CD4-positive, alpha-beta T cell treated with Interleukin-6 at 100 ng/mL for 8 hours (primary cell): ENCODE measurements at places on chromosomes 12 and 14.
A peak's percentile ranks its signal among the peaks of the same experiment; 100 is the strongest.

DNA sequence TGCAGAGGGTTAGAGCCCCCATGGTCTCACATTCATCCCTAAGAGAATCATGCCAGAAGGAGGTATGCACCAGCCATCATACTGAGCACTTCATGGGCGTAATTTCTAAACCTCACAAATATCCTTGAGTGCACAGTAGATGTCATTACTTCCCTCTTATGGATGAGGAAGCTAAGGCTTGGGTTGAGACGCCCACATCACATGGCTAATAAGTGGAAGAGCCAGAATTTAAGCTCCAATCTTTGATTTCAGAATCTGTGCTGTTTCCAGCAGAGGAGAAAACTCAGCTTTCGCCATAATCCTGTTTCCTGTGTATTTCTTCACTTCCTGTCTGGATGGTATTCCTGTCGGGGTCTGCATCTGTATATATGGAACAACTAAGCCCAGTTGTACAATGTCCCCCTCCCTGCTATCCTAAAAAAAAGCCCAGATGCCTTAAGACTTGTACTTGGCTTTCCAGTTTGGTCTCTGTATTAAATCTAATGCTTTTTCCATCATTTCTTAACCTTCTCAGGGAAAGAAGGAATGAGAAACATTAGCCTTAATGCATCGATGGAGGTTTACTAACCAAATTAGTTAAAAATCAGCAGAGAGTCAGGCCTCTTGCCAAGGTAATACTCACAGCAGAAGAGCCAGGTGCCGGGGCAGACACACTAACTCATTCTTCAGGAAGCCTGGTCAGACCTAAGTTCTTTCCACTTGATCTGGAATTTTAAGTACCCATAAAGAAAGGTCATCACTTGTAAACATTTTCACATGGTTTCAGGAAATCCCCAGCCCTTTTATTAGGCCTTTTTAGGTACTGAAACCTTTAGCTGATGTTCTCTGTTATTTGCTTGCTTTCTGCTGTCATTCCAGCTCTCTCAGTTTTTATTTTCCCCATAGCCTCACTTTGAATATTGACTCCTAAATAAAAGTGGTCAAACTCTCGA is 5.3 kb downstream of the ISCU start:
- DNase-seq, result no peak

- DNase-seq, result no peak
Measured at GRCh38 chr14:84581041-84581440, 948.9 kb upstream of the FLRT2 start.

DNA sequence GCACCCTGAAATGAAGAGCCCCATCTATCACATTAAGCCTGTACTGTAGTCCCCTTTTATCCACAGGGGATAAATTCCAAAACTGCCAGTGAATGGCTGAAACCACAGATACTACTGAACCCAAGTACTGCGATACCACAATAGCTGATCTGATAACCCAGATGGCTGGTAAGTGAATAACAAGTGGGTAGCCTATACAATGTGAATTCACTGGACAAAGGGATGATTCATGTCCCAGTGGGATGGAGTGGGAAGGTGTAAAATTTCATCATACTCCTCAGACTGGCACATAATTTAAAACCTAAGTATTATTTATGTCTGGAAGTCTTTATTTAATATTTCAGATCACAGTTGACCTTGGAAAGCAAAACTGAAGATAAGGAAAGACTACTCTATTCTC is 201.3 kb downstream of the GPHN start:
- no peak for DNase-seq

- DNase-seq, result peak; percentile 50
Measured at GRCh38 chr14:75831455-75831854, 150.3 kb downstream of the TGFB3 start.

DNA sequence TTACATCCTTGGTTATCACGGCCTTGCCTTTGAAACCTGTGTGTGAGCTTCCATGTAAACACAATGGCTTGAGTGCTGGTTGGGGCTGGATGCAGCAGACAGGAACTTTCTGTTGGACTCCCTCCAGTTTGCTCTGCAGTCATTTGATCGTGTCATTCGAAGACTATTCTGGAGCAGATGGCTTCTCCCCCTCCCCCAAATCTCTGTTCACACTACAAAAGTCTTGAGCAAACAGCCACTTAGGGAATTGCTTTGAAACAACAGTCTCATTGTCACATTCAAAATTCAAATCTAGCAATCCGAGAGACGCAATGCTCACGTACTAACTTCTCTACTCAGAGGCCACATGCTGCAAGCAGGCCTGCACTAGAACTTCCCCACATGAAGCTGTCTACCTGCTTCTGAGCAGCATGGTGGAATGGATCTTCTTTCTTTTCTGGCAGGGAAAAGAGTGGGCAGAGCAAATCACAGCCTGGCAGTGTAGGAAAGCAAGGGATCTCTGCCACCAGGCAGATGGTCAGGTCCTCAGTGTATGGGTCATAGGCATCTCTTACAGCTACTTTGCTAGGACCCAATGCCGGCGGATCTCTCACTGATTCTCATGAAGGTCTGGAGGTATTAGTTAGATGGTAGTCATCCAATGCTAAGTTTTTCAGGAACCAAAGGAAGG is 214.2 kb downstream of the PPM1H start:
- no peak for DNase-seq

GRCh38 chr12:30395190-30395589 is 300.5 kb downstream of the IPO8 start:
- no peak for DNase-seq

DNA sequence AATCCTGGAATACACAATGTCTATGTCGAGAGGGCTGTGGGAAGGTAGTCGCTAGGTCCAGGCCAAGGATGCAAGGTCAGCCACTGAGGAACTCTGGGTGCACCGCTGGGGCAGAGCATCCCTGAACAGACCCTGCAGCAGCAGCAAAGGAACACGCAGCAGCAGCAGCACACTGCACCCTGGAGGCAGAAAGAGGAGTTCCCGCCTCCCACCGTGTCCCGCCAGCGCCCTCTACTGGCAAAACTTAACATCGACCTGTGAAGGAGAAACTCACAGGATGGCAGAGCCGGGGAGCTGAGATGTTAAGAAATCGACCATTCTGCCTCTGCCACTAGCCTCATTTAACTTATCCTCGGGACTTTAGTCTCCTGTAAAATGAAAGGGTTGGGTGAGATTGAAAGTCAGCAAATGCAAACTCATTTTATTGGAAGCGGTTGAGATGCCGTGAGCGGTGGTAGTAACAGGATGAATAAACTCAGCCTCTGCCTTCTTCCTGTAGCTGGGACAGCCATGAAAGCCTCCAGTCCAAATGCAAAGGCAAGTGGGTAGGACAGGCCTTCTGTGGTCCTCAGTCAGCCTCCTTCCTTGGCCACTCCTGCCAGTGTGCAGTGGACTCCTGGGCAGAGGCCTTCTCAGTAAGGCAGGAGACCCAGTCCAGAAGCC is 45.6 kb downstream of the STAB2 start:
- DNase-seq, result no peak

GRCh38 chr14:101350691-101351090 is 210.6 kb upstream of the DIO3 start:
- DNase-seq, result no peak

GRCh38 chr14:51996148-51996746 is 6.9 kb downstream of the RTRAF start:
- peak; percentile 36 for DNase-seq

- peak; percentile 46 for DNase-seq
Measured at GRCh38 chr14:74620497-74620921, 8.5 kb upstream of the LTBP2 start.

- no peak for DNase-seq
Measured at GRCh38 chr12:118840399-118840798, 140.9 kb upstream of the SRRM4 start.

GRCh38 chr12:75550401-75551240 is 39.2 kb upstream of the KRR1 start:
- no peak for DNase-seq

GRCh38 chr12:43151441-43151981 is 400.5 kb downstream of the ADAMTS20 start:
- no peak for DNase-seq

DNA sequence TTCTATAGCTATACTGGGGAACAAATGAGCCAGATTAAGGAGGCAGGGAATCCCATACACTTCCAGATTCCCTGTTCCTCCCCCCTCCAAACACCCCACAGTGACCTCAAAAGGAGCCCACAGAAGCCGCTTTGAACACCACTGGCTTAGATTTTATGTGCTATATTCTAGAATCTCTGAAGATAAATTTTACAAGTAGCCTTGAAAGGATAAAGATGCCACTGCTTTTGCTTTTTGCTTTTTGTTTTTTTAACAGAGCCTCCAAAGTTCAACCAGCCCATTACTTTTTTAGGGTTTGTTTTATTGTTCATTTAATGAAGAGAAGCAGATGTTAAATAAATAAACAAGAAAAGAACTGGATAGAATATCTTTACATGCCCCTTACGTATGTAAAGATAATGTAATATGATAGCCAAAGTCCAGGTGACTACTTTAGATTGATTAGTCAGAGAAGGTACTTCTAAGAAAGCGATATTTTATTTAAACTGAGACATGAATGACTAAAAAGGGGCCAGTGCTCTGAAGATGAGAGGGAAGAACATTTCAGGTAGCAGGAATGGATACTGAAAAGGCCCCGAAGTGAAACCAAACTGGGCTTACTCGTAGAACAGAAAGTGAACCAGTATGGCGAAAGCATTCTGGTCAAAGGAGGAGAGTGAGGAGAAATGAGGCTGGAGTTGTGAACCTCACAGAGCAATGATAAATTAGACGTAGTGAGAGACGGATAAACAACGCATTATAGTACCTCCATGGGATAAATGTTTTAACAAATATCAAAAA is 44.6 kb downstream of the DUSP6 start:
- no peak for DNase-seq

DNA sequence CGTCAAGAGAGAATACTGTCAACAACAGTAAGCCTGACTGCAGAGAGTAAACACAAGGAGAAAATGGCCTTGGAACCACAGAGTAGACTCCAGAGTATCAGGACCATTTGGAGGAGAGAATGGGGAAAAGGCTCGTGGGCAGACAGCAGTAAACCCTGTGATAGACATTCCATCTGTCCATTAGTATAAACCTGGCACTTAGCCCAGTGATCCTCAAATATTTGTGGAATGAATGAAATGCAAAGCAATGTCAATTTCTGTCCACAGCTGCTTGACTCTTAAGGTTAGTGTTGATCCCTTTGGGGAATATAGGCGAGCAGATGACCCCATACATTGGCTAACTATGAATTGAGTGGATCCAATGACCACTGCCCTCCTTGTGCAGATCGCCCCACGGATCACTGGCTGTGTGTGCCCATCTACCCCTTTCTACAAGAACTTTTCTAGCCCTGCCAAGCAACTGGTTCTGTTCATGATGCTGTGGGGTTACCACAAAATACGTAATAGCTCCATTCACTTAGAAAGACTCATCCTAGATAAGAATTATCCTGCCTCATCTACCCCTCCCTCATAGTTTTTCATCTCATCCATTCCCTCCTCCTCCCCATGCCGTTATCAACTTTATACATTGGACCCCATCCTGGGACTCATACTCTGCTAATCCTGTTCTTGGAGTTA is 846.8 kb downstream of the NRXN3 start:
- DNase-seq, result no peak

GRCh38 chr14:63248211-63248610 is 44.0 kb downstream of the RHOJ start:
- no peak for DNase-seq

DNA sequence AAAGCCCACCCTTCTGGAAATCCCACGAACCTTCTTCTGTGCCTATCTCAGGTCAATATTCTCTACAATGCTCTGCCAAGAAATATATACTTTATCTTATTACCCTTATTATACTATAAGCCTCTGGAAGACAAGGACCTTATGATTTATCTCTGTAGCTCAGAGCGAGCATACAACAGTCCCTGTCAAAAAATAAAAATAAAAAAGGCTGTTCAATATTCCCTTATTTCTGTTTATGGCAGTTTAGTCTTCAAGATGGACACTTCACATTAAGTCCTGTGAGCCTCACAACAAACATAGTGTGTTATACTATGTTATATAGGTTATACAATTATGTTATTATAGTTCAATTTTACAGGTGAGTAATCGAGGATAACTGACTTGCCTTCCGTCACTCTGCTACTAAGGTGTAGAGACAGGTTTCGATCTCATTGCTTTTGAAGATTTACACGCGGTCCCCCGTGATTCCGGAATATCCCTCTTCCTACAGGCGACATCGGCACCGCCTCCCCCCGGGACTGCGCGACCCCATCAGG is 562 bp downstream of the EAPP start:
- no peak for DNase-seq

DNA sequence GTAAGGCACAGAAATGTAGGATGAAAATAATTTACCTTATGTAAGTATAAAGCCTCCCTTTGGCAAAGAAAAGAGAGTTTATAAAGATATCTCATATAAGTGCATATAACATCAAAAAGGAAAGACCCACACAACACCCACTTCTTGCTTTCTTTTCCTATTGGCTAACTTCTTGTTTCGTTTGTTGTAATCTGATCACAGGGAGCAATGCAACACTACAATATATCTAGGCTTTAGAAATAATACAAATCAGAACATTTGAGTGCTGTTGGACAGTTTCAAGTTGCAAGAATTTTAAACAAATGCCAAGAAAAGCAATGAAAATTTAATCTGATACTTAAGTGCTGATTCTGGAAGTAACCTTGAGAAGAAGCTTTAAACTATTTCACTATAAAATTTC is 1.3 kb downstream of the FGD6 start:
- DNase-seq, result no peak

DNA sequence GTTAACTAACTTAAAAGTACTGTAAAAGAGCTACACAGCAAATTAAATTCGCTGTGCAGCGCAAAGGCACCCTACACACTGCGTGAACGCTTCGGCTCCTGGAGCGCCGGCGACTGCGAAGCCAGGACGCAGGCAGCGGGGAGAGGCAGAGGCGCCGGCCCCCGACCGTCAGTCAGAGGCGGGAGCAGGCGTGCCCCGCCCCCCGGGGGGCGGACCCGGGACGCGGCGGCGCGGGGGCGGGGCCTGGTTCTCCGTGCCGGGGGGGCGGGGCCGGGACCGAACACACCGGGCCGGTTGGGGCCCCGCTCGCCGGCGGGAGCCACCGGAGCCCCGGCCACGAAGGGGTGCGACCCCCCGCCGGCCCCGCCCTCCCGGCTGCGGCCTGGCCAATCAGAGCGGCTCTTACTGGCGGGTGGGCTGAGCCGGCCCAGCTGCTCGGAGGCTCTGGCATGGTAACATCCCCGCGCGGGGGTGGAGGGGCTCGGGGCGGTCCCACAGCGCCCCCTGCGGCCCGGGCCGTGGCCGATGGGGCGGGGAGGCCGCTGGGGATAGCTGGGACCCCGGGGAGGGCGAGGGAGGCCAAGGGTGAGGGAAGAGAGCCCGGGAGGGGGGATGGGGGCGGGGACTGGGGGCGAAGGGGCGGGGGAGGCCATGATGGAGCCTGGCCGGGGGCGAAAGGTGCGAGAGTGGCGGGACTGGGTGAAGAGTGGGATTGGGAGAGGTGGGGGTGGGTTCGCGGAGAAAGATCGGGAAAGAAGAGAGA is at the start of gene PRPF40B:
TSS of gene PRPF40B (plus strand) at position 420 of the 763 bp plus-strand sequence. CDS start at position 450, 30 bp downstream.
- DNase-seq, result peak; percentile 80

GRCh38 chr14:58048219-58048618 is 103.8 kb downstream of the ARMH4 start:
- no peak for DNase-seq
